ENCODE measurements at places on chromosomes 7 and 10.

DNA sequence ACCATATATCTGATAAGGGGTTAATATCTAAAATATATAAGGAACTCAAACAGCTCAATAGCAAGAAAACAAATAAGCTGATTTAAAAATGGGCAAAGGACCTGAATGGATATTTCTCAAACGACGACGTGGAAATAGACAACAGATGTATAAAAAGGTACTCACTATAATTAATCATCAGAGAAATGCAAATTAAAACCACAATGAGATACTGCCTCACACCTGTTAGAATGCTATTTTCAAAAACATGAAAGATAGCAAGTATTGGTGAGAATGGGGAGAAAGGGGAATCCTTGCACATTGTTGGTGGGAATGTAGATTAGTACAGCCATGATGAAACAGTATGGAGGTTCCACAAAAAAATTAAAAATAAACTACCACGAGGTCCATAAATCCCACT, 163.2 kb downstream of the DKK1 start:
- DNase-seq = no peak

DNA sequence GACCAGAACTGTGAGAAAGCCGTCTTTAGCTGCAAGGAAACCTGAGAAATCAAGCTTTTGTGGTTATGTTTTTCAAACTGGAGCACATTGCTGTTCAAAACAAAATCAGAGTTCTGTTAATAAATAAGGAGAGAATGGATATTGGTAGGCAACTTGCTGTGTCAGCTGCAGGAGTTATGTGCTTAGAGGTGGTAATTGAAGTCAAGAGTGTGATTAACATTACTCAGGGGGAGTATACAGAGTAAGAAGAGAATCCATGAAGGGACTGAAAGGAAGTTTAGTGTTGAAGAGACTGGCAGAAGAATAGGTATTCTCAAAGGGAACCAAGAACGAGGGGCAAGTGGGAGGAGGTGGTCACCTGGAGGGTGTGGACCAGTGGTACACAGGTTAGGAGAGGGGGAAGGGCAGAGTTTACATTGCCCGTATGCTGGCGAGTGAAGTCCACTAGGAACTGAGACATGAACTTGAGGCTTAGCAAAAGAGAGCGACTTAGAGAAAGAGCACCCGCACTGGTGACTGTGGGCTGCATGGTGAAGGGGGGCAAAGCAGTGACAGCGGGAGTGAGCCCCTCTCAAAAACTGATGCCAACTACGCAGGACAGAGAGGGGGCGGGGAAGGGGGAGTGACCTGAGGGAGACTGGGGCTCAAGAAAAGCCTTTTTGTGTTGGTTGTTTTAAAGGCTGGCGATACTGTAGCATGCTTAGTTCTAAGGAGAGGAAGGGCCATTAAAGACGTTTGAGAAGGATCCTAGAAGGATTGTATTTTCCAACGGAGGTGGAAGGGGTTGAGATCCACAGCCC, 80.0 kb downstream of the SDK1 start:
- no peak for DNase-seq

- DNase-seq = no peak
Observed at GRCh38 chr10:114711176-114711868, 53.2 kb upstream of the ABLIM1 start.

GRCh38 chr7:12239806-12240205, 28.7 kb downstream of the TMEM106B start:
- DNase-seq = no peak

DNA sequence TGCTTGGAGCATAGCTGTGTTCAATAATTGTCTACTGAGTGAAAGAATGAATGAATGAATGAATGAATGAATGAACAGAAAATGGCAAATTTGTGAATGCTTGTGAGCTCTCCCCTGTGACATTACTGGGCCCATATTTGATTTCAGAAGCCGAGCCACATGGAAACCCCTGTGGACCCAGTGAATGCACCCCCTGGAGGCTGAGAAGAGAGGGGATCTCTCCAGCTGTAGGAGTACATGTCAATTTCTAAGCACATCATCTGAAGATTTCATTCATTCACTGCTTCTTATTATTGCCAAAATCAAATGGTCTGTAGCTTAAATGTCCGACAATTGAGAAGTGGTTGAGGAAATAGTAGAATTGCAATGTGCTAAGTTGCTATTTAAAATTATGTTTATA, 58.3 kb upstream of the DOCK1 start:
- no peak for DNase-seq

- DNase-seq = no peak
Observed at GRCh38 chr7:118755067-118755625, 530.6 kb downstream of the ANKRD7 start.

GRCh38 chr10:95240811-95241210, 46.8 kb downstream of the ACSM6 start:
- DNase-seq = no peak

DNA sequence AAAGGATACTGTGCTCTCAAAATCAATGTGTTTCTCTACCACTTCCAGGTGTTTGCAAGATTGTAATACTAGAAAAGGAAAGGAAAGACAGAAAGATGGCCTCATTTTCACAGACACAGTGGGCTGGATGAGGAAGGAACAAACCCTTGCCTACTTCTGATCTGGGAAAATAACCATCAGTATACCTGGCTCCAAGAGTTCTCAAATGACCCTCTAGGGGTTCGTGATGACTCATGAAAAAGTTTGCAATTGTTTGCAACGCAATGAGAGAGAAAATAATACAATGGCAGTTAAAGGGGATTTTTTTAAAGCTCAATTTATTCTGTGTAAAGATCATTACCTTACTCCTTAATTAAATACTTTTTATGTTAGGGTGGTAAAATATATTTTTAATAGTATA, 197.6 kb upstream of the INHBA start:
- no peak for DNase-seq

GRCh38 chr7:106347229-106347833, 62.5 kb upstream of the NAMPT start:
- peak; percentile 8 for DNase-seq

DNA sequence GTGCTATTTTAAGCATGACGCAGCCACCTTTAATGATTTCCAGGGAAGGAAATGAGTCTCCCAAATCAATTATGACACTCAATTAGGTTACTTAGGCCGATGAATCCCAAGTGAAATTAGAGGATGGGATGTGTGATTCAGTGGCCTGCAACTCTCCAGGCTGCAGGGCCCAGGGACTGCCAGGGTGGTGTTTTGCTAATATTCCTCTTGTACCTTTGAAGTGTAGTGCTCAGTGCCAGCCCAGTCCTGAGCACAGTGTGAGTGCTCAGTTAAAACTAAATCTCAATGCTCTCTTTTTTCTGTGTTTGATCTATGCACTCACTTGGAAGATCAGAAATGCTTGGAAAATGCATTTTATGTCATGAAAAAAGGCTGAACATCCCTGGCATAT, 51.6 kb downstream of the SEM1 start:
- no peak for DNase-seq
